ENCODE measurements at places on chromosomes 4 and X.

GRCh38 chr4:8332038-8332857 lies 62.7 kb downstream of the HTRA3 start:
- no peak for DNase-seq

DNA sequence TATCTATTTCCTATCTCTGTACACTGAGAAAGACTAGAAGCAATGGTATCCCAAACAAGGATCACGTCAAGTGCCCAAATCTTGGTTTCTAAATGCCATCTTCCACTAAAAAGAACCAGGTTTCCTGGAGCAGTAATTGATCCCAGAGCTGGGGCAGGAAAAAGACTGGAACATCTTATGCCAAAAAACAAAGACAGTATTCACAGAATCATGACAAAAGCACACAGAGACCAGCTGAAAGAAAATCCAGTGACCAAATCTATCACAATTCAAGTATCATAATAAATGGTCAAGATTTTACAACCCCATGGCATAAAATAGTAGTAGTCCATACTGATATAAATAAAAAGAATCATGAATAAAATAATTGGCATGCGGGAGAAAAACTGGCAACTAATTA lies 44.9 kb downstream of the CENPC start:
- no peak for DNase-seq

DNA sequence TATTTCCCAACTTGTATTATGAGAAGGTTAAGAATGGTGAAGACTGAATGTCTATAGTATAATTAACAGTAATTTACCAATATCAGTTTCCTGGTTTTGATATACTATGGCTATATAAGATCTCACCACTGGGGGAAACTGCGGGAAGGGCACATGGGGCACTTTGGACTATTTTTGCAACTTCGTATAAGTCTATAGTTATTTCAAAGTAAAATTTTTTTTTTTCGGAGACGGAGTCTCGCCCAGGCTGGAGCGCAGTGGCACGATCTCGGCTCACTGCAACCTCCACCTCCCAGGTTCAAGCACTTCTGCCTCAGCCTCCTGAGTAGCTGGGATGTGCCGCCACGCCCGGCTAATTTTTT lies 46.1 kb downstream of the CXorf58 start:
- DNase-seq = no peak

DNA sequence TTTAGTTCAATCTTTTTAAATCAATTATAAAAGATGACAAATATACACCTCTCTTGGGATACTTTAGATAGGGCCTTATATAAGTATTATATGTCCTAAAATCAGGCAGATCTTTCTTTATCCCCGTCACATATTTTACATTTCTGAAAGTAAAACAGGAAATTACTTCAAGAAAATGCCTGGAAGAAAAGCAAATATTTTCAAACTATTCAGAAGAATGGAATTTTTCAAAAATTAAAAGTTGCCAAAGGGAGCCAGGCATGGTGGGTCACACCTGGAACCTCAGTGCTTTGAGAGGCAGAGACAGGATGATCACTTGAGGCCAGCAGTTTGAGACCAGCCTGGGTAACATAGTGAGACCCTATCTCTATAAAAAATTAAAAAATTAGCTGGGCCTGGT lies 34.4 kb downstream of the MGARP start:
- no peak for DNase-seq

GRCh38 chr4:3465698-3466671 lies 2.9 kb downstream of the DOK7 start:
- no peak for DNase-seq

DNA sequence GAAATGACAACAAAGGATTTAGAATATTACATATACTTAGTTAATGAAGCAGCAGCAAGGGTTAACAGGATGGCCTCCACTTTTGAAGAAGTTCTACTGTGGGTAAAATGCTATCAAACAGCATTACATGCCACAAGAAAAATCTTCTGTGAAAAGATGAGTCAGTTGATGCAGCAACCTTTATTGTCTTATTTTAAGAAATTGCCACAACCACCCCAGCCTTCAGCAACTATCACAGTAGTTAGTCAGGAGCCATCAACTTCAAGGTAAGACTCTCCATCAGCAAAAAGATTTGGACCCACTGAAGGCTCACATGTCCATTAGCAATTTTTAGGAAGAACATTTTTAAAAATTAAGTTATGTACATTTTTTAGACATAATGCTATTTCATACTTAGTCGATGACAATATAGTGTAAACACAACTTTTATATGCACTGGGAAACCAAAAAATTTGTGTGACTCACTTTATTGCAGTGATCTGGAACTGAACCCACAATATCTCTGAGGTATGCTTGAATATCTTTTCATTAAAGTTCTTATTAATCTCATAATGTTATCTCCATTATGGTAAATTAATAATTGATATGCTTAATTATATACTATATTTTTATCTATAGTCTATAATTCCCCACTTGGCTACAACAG lies 81.2 kb downstream of the SPCS3 start:
- no peak for DNase-seq

DNA sequence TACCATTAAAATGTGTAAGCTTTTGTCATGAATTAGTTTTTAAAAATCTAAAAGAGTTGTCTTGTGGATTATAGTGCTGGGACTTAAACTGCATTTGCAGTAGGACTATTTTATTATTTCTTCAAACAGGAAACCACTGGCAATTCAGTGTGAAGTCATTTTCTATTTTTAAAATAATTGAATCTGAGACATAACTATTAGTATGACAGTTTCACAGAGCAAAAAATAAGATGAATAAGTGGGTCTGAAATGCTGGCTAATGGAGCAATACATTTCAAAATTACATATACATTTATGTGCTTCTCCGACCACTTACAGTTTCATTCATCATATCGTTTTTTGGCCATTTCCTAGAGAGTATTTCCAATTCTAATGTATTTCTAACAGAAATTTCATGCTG lies 75.3 kb upstream of the RAPGEF2 start:
- no peak for DNase-seq

DNA sequence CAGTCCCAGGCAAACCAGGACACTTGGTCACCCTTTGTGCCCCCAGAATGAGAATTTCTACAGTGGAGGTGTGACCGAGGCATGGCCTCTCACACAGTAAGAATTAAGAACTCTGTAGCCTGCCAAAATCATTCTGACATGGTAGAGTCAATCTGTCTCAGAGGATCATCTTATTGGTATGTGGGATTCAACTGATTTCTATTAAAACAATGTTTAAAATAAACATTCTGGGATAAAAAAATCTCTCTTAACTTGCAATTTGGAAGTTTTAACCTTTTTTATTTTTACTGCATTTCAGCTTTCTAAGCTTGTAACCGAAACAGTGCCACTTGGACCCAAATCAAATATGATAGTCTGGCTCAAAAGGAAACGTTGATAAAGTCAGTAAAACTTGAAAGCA lies 165.4 kb upstream of the LDB2 start:
- DNase-seq = no peak

- DNase-seq = no peak
Measured at GRCh38 chr4:163269869-163270268, 62.5 kb downstream of the NPY1R start.

DNA sequence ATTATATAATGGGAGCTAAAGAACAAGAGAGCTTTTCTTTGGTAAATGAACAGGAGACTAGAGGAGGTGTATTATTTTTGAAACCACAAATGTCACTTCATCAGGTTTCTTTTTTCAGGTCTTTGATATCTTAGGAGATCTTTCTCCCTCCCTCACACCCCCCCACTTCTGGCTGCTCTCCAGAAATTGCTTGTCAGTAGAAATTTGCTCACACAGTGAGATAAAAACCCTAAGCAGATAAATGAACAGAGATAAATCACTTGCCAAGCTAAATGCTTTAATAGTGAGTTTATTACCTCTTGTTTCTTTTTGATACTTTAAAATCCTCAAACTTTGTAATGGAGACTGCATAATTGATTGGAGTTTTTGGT lies 421.2 kb upstream of the TENM3 start:
- DNase-seq = no peak

GRCh38 chr4:175339100-175339707 lies 421.0 kb downstream of the ADAM29 start:
- no peak for DNase-seq

DNA sequence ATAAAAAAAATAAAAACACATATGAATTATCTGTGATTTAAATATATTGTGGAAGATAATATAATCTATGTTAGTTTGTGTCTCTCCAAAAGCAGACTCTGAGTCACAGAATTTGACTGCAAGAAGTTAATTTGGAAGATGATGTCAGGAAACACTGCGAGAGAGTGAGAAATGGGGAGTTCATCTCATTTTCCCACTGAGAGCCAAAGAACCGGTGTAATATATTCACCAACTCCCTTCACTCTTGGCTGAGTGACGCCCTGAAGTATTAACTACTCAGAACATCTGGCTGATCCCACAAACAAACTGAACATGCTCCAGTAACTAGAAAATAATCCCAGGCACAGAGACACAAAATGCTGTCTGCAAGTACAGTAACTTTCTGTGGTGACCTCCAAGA lies 345.8 kb upstream of the SPANXN1 start:
- DNase-seq = no peak

GRCh38 chr4:25925486-25926201 lies 11.6 kb downstream of the SMIM20 start:
- no peak for DNase-seq

GRCh38 chr4:85793233-85793585 lies 318.3 kb downstream of the ARHGAP24 start:
- DNase-seq = no peak

DNA sequence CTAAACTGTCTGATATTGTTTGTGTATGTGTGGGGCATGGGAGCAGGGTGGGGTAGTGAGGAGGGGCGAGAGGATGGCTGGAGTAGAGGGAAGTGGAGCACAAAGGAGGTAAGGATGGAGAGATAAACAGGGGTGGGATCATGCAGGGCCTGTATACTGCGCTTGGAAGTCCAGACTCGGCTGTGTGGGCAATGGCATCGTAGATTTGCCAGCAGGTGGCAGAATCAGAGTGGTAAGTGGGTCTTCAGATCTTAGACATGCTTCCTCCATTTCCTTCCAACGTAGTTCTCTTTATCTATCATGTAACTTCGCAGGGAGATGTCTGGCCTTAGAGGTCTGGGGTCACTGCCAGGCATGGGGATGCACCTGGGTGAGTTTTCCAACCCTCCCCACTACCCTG lies 155.5 kb downstream of the PDGFRA start:
- peak; percentile 2 for DNase-seq

- peak; percentile 28 for DNase-seq
Measured at GRCh38 chr4:99808260-99808857, 8.3 kb upstream of the DAPP1 start.
